ENCODE measurements at places on chromosomes 4 and X. TPM values are rescaled to one million over a fixed set of nuclear protein-coding genes. Genes with fewer than 3 reads are reported as not detected.

Gene TRAPPC2
- 6.4 TPM for total RNA-seq

Gene NAT8L
- total RNA-seq, result 3.9 TPM

Gene SSX2
- not detected for total RNA-seq

Gene FHDC1
- total RNA-seq, result 1.1 TPM

Gene GUCY1A1
- 65.1 TPM for total RNA-seq

Gene TBCK
- total RNA-seq, result 29.0 TPM

Gene PNMA5
- total RNA-seq, result not detected

Gene TMPRSS11A
- not detected for total RNA-seq

Gene PLAC1
- not detected for total RNA-seq

Gene MGST2
- total RNA-seq, result 121 TPM

Gene H2BW2
- not detected for total RNA-seq

Gene GPR82
- 0.53 TPM for total RNA-seq

Gene CXCL8
- total RNA-seq, result 1.7 TPM

Gene PRDM5
- 20.3 TPM for total RNA-seq

Gene TENM3
- 5.0 TPM for total RNA-seq

Gene KDR
- total RNA-seq, result 20.9 TPM

Gene TMEM154
- total RNA-seq, result 1.8 TPM

Gene ASB12
- 0.94 TPM for total RNA-seq

Gene QDPR
- total RNA-seq, result 45.4 TPM

Gene TLR2
- total RNA-seq, result 9.7 TPM

Gene DMP1
- total RNA-seq, result not detected

Gene FATE1
- not detected for total RNA-seq

Gene PCDH7
- 6.1 TPM for total RNA-seq

Gene COL4A5
- 18.0 TPM for total RNA-seq

Gene ANOS1
- 6.6 TPM for total RNA-seq

Gene ODAM
- total RNA-seq, result not detected

Gene ATP8A1
- 18.8 TPM for total RNA-seq

Gene FAM9C
- total RNA-seq, result not detected

Gene PRR32
- 2.5 TPM for total RNA-seq

Gene TEC
- 1.9 TPM for total RNA-seq

Gene AGTR2
- total RNA-seq, result 2.7 TPM

Gene FRMD7
- total RNA-seq, result not detected

Gene NEUROG2
- not detected for total RNA-seq

Gene NEXMIF
- total RNA-seq, result 0.18 TPM

Gene UGT2B17
- total RNA-seq, result not detected

Gene HSD17B13
- 0.09 TPM for total RNA-seq

Gene ATP1B4
- 0.37 TPM for total RNA-seq

Gene ZDHHC15
- total RNA-seq, result 2.4 TPM

Gene SCML1
- 7.2 TPM for total RNA-seq

Gene BMPR1B
- total RNA-seq, result 1.5 TPM

Gene SLITRK2
- 0.74 TPM for total RNA-seq

Gene SYTL5
- total RNA-seq, result 0.39 TPM

Gene JADE3
- total RNA-seq, result 6.5 TPM

Gene P2RY4
- total RNA-seq, result not detected

Gene CPE
- total RNA-seq, result 93.6 TPM

Gene TIMP1
- total RNA-seq, result 254 TPM

Gene PPID
- 38.3 TPM for total RNA-seq

Gene RHOXF2B
- total RNA-seq, result not detected

Gene TSPAN7
- 155 TPM for total RNA-seq

Gene FGD1
- total RNA-seq, result 6.7 TPM

Gene RASGEF1B
- total RNA-seq, result 10.6 TPM

Gene CSN2
- total RNA-seq, result not detected

Gene CAPN6
- not detected for total RNA-seq

Gene S100P
- not detected for total RNA-seq

Gene HTN1
- total RNA-seq, result not detected

Gene TFE3
- total RNA-seq, result 29.4 TPM

Gene TLR7
- 0.96 TPM for total RNA-seq
